ENCODE measurements at places on chromosomes 5 and 9.

DNA sequence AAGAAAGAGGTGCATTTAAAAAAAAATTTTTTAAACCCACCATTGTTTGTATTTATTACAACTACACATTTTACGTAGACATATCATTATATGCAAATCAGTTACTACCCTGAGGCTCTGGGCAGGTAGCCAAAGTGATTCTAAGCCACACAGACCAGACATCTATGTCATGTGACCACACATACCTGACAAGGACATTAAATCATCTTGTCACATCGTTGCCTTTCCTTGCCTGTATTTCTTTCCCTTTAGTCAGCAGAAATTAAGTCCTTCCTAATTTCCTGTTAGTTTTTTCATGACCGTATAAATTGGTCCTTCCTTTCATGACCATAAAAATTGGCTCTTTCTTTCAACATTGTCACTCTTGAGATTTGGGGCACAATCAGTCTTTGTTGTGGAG, 134.2 kb upstream of the MARCHF11 start:
- no peak for DNase-seq

GRCh38 chr9:27356446-27356845, 59.5 kb upstream of the EQTN start:
- no peak for DNase-seq

DNA sequence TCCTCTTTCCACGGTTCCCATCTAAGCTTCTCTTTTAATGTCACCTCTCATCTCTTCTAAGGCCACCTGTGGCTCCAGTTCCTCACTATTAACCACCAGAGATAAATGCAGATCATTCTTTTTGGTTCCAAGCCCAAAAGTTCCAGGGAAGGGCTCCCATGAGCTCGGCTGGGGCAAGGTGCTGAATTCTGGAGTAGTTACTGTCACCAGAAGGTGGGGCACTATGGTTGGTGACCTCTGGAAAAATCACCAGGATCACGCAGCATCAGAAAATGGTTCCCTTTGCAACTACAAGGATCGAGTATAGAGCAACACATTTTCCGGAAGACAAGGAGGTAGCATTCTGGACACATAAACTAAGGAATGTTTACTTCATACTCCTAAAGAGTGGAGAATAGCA, 528.7 kb upstream of the DAP start:
- DNase-seq: no peak

DNA sequence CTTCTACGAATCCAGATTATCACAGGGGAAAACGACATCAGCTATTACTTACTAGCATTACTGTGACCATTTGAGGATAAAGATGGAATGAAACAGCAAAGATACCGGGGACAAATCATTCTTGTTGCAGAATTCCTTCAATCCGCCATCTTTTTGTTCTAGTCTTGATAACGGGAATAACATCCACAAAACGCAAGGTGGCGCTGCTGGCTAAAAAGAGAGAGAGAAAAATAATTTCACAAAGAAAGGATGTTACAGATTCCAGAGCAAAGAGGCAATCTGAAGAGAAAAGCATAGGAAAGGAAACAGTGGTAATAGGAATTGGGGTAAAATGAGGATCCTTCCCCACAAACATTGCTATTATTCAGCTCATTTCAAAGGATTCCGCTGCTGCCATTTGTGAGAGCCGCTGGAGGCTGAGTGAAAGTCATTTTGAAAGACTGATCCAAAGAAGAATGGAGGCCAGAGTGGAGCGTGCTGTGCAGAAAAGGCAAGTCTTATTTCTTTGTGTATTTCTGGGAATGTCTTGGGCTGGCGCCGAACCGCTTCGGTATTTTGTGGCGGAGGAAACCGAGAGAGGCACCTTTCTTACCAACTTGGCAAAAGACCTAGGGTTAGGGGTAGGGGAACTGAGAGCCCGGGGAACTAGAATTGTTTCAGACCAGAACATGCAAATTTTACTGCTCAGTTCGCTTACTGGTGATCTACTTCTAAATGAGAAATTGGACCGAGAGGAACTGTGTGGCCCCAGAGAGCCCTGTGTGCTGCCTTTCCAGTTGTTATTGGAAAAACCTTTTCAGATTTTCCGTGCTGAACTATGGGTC, at the start of gene PCDHB7:
Gene PCDHB7, plus strand, starts transcription at position 264 of the 824 bp plus-strand sequence. Its CDS starts 192 bp downstream, at position 456.
- no peak for DNase-seq

- no peak for DNase-seq
Observed at GRCh38 chr5:151492729-151493128, 45.3 kb downstream of the SLC36A1 start.

- no peak for DNase-seq
Observed at GRCh38 chr5:53814819-53815218, 254.4 kb downstream of the NDUFS4 start.

- no peak for DNase-seq
Observed at GRCh38 chr5:135700731-135701130, 121.9 kb upstream of the CXCL14 start.

GRCh38 chr5:142819825-142820224, 49.6 kb downstream of the ARHGAP26 start:
- no peak for DNase-seq

GRCh38 chr9:6243746-6244145, 28.1 kb downstream of the IL33 start:
- no peak for DNase-seq

- no peak for DNase-seq
Observed at GRCh38 chr5:122202952-122203351, 73.6 kb downstream of the ZNF474 start.

- no peak for DNase-seq
Observed at GRCh38 chr5:173567548-173567947, 48.9 kb downstream of the BOD1 start.

DNA sequence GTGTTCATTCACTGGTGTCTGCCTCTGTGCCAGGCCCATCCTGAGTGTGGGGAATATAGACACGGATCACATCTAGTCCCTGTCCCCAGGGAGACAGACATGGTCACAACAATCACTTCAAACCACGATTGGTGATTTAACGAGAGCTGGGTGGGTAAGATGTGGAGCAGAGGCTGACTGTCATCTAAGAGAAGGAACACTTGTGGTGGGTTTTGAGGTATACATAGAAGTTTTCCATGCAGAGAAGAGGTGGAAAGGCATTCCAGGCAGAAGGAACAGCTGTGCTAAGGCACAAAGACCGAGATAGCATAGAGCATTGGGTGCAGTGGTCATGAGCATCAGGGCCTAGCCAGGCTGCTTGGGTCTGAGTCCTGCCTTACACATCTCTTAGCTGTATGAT, 22.7 kb upstream of the WDR38 start:
- DNase-seq: no peak

DNA sequence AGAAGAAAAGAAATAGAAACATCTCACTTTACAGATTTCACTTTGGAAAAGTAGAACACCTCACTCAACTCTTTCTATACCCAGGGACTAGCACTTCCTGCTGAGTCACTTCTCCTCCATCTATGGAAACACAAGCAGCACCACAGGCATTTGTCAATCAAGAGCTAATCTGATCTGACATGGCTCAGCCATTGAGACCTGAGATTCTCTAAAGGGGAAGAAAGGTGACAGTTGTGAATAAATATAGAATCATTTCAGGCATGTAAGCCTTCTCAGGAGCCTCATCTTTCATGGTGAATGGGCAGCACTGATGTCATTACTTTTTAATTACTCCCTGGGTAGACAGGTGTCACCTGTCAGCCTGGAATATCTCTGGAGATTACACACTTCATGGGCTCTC, 559.8 kb downstream of the HINT1 start:
- DNase-seq: no peak

GRCh38 chr9:125635888-125636287, 71.1 kb downstream of the MAPKAP1 start:
- no peak for DNase-seq

GRCh38 chr5:107977550-107978071, 306.9 kb upstream of the EFNA5 start:
- no peak for DNase-seq

- DNase-seq: no peak
Observed at GRCh38 chr5:32471784-32472183, 27.2 kb upstream of the ZFR start.

GRCh38 chr5:122942164-122942914, 94.2 kb downstream of the PPIC start:
- DNase-seq: no peak

DNA sequence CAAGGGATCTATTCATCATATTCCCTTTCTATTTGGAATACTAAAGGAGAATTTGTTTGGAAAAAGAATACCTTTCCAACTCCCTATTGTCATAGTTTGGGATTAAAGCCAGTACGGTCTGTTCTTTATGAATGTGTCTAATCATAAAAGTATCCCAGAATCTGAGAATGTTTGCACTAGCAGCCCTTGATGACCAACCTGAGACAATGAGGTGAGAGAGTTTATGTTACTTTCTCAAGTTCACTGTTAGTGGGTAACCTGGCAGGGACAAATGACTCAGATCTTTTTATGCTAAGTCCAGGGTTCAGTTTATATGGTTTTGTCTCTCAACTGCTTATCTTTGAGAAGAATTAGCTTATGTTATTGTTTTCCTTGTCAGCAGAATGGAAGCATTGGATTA, 25.3 kb upstream of the TLR4 start:
- no peak for DNase-seq

DNA sequence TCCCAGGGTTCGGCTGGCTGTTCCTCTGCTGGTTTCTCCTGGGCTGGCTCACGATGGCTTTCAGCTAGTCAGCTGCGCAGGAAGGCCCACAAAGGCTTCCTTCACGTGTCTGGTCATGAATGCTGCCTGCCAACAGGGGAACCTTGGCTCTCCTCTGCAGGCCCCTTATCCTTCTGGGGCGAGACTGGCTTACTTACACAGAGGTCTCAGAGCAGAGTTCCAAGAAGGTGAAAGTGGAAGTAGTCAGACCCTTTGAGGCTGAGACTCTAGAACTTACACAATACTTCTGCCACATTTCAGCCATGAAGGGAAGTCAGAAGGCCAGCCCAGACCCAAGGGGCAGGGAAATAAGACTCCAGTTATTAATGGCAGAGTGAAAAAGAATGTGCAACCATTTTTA, 99.5 kb downstream of the LHFPL2 start:
- no peak for DNase-seq

GRCh38 chr5:110873773-110874437, 135.1 kb downstream of the SLC25A46 start:
- no peak for DNase-seq

GRCh38 chr9:106482733-106483132, 380.2 kb upstream of the ZNF462 start:
- no peak for DNase-seq

DNA sequence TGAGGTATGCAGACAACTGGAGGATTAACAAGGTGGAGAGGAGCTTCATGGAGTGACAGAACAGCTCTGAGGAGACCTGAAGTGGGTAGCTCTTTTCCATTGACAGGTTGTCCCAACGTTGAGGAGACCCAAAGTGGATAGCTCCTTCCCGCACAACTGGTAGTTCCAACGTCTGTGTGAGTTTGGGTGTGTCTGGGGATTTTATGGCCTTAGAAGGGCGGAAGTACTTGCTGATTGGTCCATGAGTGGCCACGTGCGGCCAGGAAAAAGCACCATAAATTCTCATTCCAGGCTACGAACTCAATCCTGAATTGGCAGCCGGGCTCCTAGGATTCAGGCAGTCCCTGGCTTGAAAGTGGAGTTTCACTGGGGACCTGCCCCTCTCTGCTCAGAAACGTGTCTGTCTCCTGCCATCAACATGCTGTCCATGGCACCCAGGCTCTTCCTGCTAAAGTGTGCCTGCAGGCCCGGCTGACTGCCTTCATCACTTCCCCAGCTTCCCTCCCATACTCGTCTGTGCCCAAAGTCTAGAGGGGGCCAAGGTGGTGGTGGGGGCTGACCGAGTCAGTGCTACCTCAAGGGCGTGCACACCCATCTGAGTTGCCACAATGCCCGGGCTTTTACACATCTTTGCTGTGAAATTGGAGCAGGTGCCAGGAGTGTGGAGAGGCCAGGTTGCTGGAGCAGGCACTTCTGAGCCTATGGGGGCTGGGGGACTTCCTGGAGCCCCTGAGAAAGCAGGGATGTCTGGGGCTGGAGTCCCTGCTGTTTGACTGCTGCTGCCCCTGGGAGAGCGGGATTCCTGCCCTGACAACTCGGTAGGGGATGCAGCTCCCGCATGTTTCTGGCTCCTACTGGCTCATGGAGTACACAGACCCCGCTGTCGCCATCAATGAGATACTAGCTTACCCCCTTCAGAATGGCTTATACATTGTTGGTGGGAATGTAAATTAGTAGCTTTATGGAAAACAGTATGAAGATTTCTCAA, 2034.6 kb upstream of the ACO1 start:
- no peak for DNase-seq

- DNase-seq: no peak
Observed at GRCh38 chr5:172959824-172960799, 888 bp downstream of the RPL26L1 start.

DNA sequence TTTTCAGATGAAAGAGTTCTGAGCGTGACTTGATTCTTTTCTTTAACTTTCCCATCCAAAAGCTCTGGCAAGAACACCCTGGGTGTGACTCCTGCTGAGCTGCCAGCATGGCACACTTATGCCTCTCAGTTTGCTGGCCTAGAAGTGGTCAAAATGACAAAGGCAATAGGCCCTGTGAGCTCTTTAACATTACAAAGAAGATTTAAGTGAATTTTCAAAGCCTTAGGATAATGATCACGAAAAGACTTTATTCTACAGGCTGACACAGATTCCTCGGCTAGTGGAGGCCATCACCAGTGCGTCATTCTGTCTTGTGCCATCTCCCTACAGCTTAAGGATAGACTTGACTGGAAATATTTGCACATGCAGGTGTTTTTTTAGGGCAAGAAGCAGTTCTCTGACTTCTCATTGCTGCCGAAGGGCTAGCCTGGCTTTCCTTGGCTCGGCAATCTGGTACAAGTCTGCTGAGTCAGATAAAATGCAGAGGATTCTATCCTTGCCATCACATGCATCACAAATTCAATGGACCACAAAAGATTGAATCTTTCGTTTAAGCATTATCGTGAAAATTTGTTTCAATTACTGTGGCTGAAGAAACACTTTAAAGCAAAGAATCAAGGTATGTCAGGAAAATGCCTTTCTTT, 311.5 kb downstream of the COX7C start:
- DNase-seq: no peak

GRCh38 chr9:104795082-104795481, 31.2 kb downstream of the NIPSNAP3B start:
- DNase-seq: no peak

DNA sequence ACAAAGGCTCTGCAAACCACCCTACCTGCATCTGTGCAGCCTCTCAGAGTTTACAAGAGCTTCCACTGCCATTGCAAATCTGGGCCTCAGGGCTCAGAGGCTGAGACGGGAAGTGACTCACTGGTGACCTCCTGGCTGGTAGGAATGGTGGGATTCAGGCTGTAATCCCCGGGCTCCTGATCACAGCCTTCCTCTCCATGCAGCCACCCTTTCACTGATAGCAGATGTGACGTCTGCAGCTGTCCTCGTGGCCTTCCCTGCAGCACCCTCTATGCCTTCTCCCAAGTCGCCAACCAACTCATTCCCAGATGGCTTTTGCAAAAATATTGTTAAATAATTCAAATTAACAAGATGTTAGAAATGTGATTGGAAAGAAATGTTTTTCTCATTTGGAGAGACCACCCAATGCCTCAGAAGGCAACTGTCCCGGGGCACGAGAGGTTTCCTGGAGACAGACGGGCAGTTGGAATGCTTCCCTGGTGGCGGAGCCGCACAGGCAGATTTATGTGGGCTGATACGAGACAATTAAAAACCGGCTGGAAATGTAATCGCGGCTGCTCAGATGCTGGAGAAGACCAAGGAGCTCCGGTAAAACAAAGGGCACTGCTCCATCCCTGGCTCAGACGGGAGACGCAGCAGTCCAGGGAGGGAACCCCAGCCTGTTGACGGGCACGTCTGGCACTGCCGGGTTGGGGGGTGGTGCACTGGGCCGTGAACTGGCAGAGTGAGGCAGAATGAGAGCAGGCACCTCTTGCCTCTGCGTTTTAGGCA, 34.4 kb upstream of the SLC25A51 start:
- no peak for DNase-seq

GRCh38 chr5:68251804-68252522, 36.4 kb downstream of the PIK3R1 start:
- no peak for DNase-seq

GRCh38 chr9:130699047-130699446, 5.5 kb downstream of the EXOSC2 start:
- no peak for DNase-seq
